ENCODE measurements at places on chromosomes 12 and 14.

DNA sequence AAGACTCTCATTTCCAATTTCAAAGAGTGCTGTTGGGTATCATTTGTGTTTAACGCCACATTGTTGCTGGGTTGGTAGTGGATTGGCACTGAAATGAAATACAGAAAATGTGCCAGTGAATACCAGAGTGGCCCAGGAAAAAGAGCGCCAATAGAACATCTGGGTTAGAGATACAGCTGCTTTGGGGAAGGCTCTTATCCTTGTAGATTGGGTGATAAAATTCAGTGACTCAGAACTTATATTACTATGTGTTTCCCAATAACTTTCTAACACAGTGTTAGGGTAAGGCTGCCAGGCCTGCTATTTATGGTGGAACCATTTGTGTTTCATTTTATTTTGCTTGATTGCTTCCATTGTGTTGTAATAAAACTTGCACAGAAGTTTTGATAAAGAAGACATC, 168.2 kb upstream of the SSTR1 start:
- DNase-seq, result no peak

- DNase-seq, result no peak
Measured at GRCh38 chr14:61542848-61543790, 152.2 kb upstream of the HIF1A start.

DNA sequence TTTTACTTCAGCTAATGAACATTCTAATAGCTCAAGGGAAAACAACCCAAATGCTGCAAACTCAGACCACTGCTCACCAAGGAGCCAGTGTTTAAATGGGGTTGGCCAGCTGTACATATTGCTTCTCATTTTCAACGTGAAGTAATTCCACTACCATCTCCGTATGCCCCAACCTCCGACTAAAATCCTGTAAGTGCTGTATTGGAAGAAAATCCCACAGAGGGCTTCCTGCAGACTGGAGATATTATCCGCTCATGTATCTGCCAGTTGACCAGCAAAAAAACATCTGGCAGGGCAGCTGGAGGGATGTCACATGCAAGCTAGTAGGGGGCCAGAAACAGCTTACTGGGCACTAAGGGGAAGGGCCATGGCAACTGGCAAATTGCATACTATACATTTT, 485.0 kb downstream of the SNAPC1 start:
- no peak for DNase-seq

DNA sequence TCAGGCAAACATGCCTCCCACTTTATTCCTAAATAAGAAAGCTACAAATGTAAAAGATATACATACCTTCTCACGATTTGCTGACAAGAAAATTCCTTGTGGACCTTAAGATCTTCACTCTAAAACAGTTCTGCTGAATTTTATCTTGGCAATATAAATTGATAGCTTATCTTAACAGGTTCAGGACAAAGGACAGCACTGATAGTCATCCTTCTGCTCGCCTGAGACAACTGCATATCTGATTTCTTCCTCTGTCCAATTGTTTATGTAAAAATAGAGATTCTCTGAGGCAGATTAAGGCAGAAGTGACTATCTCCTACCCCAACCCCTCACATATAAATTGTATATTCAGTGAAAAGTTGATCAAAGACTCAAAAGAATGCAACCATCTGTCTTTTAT, 44.9 kb downstream of the CAPZA3 start:
- DNase-seq, result no peak

GRCh38 chr12:32198555-32198954, 91.9 kb downstream of the BICD1 start:
- DNase-seq, result no peak

Data from stimulated activated CD8-positive, alpha-beta memory T cell treated with anti-CD3 and anti-CD28 coated beads, Interleukin-15, amount 100 ng/mL, for 24 hours (primary cell).